ENCODE measurements at places on chromosomes 16 and 17. TPM values are rescaled to one million over a fixed set of nuclear protein-coding genes. Genes with fewer than 3 reads are reported as not detected.
A peak's percentile ranks its signal among the peaks of the same experiment; 100 is the strongest.

DNA sequence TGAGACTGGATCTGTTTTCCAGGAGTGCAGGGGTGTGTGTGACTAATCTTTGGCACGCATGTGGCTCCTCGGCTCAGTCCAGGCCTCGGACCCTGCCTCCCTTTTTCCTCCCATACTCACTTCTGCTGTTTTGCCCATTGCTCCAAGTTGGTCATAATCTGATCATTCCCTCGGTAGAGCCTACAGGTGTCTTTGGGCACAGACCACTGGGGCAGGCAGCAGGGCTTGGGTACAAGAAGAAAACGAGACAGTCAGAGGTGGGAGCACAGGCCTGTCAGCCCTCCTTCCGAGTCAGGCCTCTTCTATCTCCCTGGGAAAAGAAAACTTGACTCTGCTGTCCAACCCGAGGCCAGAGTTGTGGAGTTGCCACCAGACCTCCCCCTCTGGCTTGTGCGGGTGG is 29.8 kb downstream of the DHX38 start:
- peak; percentile 43 for DNase-seq

DNA sequence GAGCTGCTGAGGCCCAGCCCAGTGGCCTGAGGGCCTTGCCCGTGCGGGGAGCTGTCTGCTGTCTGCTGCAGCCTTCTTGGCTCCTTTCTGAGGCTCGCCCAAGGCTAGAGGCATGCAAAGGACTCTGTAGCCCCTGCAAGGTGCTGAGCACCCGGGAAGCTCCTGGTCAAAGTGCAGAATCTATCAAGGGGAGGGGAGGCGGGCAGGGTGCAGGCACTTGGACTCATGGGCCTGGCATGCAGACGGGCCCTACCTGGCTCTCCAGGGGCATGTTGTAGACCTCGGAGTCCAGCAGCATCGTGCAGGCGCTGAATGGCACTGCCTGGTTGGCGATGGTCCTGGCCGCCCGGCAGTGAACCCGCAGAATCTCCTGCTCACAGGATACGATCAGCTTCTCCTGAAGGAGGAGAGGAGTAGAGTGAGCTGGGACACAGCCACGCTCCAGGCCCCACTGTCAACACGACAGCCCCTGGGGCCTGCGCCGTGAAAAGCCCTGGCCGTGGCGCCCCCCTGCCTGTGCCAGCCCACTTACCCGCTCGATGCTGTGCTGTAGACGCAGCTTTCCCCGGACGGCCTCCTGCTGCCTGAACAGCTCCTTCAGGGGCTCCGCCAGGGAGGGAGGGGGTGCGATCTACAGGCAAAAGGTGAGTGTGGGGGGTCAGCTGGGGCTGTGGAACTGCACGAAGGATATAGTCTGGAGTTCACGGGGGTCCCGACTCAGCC is 57.2 kb downstream of the ZNF778 start:
- DNase-seq: no peak

GRCh38 chr17:32451879-32452278 is 7.6 kb downstream of the PSMD11 start:
- DNase-seq: no peak

DNA sequence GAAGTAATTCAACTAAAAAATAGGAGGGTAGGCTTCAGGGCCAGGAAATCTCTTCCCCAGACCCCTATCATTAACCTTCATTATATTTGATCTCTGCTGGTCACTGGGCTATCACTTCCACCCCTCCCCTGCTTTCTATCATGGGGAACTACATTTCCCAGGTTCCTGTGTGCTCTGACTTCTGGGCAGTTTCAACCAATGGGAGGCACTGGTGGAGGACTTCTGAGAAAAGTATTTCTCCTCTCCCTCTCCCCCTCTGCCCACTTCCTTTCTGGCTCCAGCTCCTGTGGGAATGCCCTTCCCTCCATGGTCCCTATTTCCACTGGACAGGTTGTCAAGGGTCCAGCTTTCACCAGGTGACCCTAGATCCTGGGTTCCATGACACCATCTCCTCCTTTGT is 364.4 kb downstream of the C16orf95 start:
- no peak for DNase-seq

GRCh38 chr17:51119415-51120356 is 982 bp downstream of the SPAG9 start:
- DNase-seq: no peak

GRCh38 chr17:40253565-40253964 is 34.1 kb upstream of the CDC6 start:
- DNase-seq: no peak

- DNase-seq: no peak
Measured at GRCh38 chr16:6375465-6376075, 957.1 kb upstream of the RBFOX1 start.

GRCh38 chr17:81339534-81340296 is 44.6 kb upstream of the SLC38A10 start:
- DNase-seq: no peak

- no peak for DNase-seq
Measured at GRCh38 chr17:68710035-68710780, 109.0 kb upstream of the FAM20A start.

- peak; percentile 90 for DNase-seq
Measured at GRCh38 chr17:40309031-40309948, at the start of gene RARA. Gene RARA, plus strand, starts transcription at chr17:40309180. Its CDS starts 22,039 bp downstream, at chr17:40331219.

DNA sequence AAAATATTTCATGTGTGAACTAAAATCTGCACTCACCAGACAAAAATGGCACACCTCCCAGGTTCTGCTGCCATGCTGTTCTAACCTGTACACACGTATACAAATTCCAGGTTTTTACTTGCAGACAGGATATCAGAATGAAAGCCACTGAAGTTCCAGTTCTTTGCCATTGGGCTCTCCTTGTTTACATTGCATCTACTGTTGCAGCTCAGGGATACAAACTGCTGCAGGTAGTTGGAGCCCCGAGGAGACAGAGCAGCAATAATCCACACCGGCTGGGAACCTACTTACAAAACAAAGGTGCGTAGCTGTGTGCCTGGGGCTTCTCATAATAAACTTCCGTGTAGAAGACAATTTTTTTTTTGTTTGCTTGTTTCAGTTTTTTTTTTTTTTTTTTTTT is 59.6 kb downstream of the HAPSTR1 start:
- DNase-seq: no peak

DNA sequence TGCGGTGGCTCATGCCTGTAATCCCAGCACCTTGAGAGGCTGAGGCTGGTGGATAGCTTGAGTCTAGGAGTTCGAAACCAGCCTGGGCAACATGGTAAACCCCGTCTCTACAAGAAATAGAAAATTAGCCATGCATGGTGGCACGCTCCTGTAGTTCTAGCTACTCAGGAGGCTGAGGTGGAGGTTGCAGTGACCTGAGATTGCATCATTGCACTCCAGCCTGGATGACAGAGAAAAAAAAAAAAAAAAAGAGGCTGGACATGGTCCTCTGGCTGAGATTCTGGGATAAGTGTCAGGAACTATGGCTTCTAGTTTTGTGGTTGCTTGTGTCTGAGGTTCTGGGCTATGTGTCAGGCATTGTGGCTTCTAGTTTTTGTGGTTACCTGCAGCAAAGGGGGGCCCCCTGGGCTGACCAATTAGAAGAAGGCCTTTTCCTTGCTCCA is 7.0 kb downstream of the KSR1 start:
- DNase-seq: no peak

- no peak for DNase-seq
Measured at GRCh38 chr17:82355770-82356427, 3.1 kb upstream of the TEX19 start.

GRCh38 chr16:3728424-3729160 is 11.3 kb upstream of the TRAP1 start:
- DNase-seq: no peak

DNA sequence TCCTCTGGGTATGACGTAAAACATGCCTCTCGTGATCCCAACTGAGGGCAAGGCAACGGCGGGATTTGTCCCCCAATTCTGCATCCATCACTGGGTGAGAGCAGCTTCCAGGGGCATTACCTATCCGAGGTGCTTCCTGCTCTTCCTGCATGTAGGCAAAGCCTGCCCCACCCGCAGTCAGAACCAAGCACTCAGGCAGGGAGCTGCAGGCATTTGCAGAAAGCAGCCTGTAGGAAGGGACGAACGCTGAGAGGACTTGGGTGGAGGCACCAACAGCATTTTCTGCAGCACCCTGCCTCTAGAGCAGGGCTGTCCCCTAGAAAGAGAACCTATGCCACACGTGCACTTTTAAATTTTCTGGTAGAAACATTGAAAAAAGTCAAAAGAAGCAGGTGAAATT is 5.5 kb downstream of the BCO1 start:
- no peak for DNase-seq

- no peak for DNase-seq
Measured at GRCh38 chr17:36151891-36152638, 24.4 kb downstream of the TBC1D3B start.

GRCh38 chr16:11546608-11547061 is 40.1 kb downstream of the LITAF start:
- no peak for DNase-seq

DNA sequence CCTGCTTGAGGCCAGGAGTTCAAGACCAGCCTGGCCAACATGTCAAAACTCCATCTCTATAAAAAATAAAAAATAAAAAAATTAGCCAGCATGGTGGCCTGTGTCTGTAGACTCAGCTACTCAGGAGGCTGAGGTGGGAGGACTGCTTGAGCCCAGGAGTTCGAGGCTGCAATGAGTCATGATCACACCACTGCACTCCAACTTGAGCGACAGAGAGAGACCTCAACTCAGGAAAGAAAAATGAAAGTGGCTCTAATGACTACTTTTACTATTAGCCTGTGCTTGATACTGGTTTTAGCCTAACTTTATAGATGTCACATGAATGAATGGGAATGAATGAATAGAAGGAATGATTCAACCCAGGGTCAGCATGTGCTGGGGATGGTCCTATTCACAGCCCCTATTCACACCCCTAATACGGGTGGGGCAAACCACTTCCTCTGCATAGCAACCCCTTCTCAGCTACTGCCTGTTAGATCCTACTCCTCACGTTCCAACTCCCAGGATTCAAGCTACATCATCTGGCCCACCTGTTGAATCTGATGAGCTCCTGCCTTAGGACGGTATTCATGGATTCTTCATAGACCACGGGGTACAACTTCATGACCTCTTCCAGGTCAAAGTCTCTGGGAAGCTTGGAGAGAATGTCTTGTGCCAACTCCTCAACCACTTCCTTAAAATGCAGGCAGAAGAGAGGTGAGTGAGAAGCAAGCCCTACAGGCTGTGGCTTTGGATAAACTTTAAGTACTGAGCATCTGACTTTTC is 40.5 kb downstream of the LYRM1 start:
- no peak for DNase-seq

CCL3 gene
- 33.7 TPM for total RNA-seq

SECTM1 gene
- 14.6 TPM for total RNA-seq

KRT33A gene
- not detected for total RNA-seq

SCRN2 gene
- 70.6 TPM for total RNA-seq

GJD3 gene
- 0.77 TPM for total RNA-seq

GABARAP gene
- 468 TPM for total RNA-seq

C16orf74 gene
- 3.1 TPM for total RNA-seq

GINS2 gene
- 0.32 TPM for total RNA-seq

SOST gene
- not detected for total RNA-seq

MYH1 gene
- 0.06 TPM for total RNA-seq

LYRM1 gene
- 42.0 TPM for total RNA-seq

TMEM235 gene
- not detected for total RNA-seq

HSPB9 gene
- total RNA-seq: not detected

HOXB13 gene
- not detected for total RNA-seq

PDIA2 gene
- total RNA-seq: 2.2 TPM

Measured in mesenteric fat pad (tissue), 1 donor.